Uterus (tissue), 4 donors: ENCODE measurements at places on chromosomes 5 and 9. TPM values are rescaled to one million over a fixed set of nuclear protein-coding genes. Genes with fewer than 3 reads are reported as not detected.

The DNM1 gene
- 5.0 TPM for total RNA-seq

The MAMDC2 gene
- total RNA-seq, result 42.7 TPM

The MARCHF3 gene
- total RNA-seq, result 8.8 TPM

The FOXD4L5 gene
- not detected for total RNA-seq

The MAPK9 gene
- 45.1 TPM for total RNA-seq

DNA sequence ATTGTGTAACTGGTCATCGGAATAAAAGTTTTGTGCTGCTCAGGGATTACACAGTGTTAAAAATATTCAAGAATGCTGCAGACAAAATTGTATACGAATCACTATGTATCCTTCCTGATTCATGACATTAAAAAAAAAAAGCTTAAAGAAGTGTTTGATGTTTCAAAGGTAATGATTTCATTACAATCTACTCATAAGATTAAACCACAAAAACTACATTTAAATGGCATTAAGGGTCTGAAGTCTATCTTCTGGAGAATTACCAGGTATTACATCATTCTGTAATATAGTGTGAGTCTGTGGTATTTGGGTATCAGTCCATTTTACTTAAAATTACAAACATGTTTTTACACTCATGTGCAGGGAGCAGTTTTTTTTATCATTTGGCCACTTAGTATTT lies 324.4 kb downstream of the NDUFS4 start:
- H3K36me3 ChIP-seq, result no peaks in the 10 kb centered on the region
- no peak overlapping the region for H3K4me3 ChIP-seq
- no peak for DNase-seq
- no peaks in the 10 kb centered on the region for H3K4me1 ChIP-seq

GRCh38 chr9:95250462-95251221 lies 66.9 kb downstream of the FANCC start:
- H3K4me3 ChIP-seq, result no peak overlapping the region

DNA sequence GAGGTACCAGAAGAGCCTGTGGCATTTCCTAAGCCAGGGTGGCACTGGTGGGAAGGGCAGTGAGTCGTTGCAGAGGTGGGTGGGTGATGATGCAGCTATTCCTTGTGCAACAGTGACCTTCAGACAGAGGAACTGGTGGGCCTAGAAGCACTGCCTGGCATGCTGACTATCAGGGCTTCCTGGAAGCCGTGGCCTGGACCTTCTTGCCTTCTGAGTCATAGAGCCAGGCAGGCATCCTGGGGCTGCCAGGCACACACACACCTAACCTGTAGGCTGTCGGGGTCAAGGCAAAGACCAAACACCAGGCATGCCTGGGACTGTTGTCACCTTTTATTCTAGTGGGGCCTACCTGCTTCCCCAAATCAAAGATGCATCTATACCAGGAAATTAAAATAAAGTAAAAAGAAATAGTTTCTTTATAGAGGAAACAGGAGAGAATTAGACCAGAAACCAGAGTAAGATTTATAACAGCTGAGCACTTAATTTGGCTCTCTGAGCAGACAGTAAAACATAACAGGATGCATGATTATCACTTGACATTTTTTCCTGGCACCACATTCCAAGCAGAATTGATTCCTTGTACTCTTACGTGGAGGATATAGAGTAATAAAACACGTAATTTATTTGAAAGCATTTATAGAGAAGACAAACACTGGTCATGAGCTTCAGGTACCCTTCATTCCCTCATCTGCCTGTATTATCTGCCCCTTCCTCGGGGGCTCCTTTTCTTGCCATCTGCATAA lies 25.1 kb downstream of the NANS start:
- H3K4me3 ChIP-seq, result no peak overlapping the region
- H3K27me3 ChIP-seq, result no peaks in the 10 kb centered on the region
- H3K36me3 ChIP-seq, result no peaks in the 10 kb centered on the region
- peak overlapping the region; percentile 24 for H3K27ac ChIP-seq

DNA sequence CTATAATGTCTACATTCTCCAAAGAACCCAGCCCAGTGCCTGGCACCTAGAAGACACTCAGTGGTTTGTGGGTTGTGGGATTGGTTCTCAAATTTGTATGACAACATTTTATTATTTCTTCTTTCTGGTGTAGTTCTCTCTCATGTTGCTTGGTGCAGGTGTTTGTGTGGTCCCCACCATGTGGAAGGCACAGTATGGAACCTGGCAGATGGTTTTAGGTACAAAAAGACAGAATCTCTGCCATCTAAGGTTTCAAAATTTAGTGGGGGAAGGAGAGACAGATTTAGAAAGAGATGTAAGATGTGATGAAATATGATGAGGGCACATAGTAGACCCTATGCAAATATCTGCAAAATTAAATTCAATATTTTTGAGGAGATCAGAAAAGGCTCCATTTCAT lies 323.8 kb downstream of the CDK5RAP2 start:
- H3K27ac ChIP-seq, result no peak overlapping the region
- H3K27me3 ChIP-seq, result no peaks in the 10 kb centered on the region
- H3K4me1 ChIP-seq, result no peaks in the 10 kb centered on the region
- H3K4me3 ChIP-seq, result no peak overlapping the region
- H3K36me3 ChIP-seq, result no peaks in the 10 kb centered on the region

- no peak overlapping the region for H3K27ac ChIP-seq
- no peaks in the 10 kb centered on the region for H3K4me1 ChIP-seq
- DNase-seq, result no peak
- H3K27me3 ChIP-seq, result no peaks in the 10 kb centered on the region
Observed at GRCh38 chr9:128145536-128145935, 3.7 kb upstream of the LCN2 start.

DNA sequence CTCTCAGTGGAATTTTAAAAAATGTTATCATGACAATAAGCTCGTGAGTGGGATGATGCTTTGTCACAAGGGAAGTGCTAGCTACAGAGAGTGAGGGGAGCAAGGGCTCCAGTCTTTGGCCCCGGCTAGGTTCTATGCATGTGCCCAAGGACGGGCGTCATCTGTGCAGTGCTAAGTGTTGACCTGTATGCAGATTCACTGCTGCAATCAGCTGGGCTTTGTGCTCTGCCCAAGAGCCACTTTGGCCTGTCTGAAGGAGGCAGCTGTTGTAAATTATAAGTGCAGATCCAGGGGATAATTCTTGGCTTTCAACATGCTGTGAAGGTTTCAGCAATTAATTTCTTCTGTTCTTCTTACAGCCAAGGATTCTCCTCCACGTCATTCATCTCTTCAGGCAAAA lies 268.6 kb downstream of the PSAT1 start:
- H3K27me3 ChIP-seq, result no peaks in the 10 kb centered on the region
- DNase-seq, result no peak
- H3K36me3 ChIP-seq, result no peaks in the 10 kb centered on the region
- H3K4me3 ChIP-seq, result no peak overlapping the region
- no peaks in the 10 kb centered on the region for H3K4me1 ChIP-seq

GRCh38 chr9:35658137-35658967 lies at the start of gene CCDC107:
TSS of gene CCDC107 (plus strand) at chr9:35658292. CDS start at chr9:35658380, 88 bp downstream.
- no peaks in the 10 kb centered on the region for H3K27me3 ChIP-seq
- H3K36me3 ChIP-seq, result no peaks in the 10 kb centered on the region
- H3K4me1 ChIP-seq, result no peaks in the 10 kb centered on the region
- DNase-seq, result peak; percentile 81

- DNase-seq, result no peak
- H3K4me3 ChIP-seq, result no peak overlapping the region
- H3K27ac ChIP-seq, result no peak overlapping the region
- no peaks in the 10 kb centered on the region for H3K4me1 ChIP-seq
- no peaks in the 10 kb centered on the region for H3K27me3 ChIP-seq
- no peaks in the 10 kb centered on the region for H3K36me3 ChIP-seq
Observed at GRCh38 chr5:50559955-50560354, 106.5 kb upstream of the PARP8 start.

GRCh38 chr9:16720386-16720785 lies 150.1 kb downstream of the BNC2 start:
- peak overlapping the region; percentile 96 for H3K27ac ChIP-seq
- DNase-seq, result no peak
- no peak overlapping the region for H3K4me3 ChIP-seq
- H3K36me3 ChIP-seq, result no peaks in the 10 kb centered on the region
